ENCODE measurements at places on chromosomes 16 and 17. TPM values are rescaled to one million over a fixed set of nuclear protein-coding genes. Genes with fewer than 3 reads are reported as not detected.

- DNase-seq, result no peak
Observed at GRCh38 chr16:23552161-23552560, 5.0 kb downstream of the EARS2 start.

DNA sequence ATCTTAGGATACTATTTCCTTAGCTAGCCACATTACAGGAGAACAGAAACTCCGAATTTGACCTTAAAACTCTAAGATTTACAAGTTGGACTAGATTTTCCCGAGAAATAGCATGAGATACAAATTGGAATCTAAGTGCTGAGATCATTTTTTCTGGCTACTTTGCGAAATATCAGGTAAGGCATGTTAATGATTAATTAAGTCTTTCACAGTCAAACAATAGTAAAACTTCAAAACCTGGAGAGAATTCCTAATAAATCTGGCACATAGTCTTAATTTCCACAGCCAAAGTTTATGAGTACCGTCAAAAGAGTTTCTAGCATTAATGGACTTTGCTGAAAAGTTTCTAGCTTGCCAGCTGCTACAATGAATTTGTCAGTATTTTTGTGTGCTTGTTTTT, 379.5 kb upstream of the TOM1L1 start:
- DNase-seq, result no peak

DNA sequence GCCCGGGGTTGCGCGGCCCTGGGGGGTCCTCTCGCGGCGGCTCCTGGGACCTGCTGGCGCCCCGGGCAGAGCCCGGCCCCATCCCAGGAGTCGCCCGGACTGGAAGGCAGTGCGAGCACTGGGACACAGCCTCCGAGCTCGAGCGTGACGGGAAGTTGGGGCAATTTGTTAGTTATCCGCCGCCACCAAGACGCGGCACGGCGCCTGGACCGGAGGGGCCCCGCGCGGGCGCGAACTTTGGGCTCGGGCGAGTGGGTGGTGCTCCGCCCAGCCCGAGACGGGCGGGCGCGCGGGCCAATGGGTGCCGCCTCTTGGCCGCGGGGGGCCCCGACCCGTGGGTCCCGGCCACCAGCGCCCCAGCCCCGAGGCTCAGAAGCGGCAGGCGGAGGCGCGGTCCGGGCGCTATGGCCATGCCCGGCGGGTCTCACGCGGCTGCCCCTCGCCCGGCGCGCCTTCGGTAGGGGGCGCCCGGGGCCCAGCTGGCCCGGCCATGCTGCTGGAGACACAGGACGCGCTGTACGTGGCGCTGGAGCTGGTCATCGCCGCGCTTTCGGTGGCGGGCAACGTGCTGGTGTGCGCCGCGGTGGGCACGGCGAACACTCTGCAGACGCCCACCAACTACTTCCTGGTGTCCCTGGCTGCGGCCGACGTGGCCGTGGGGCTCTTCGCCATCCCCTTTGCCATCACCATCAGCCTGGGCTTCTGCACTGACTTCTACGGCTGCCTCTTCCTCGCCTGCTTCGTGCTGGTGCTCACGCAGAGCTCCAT, at the start of gene ADORA2B:
Gene ADORA2B (plus strand): TSS at position 372 of the 768 bp plus-strand sequence. CDS start 119 bp downstream, at position 491.
- DNase-seq, result peak; percentile 28

DNA sequence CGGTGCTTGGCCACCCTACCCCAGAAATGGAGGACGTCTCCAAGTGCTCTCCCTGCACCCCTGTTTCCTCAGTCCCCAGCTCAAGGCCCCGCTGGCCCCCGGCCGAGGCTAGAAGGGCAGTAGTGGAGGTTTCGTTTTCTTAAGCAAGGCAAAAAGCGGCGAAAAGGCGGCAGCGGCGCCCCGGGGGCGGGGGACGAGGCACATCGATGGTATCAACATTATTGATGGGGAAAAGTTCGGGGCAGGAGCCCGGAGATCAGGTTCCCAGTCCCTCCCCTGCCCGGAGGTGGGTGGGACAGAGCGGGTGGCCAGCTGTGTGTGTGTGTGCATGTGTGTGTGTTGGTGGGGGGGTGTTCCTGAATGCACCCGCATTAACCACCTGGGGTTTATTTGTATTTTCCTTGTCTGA, 4.1 kb upstream of the SALL1 start:
- DNase-seq, result no peak

GRCh38 chr17:67165201-67165600, 79.8 kb downstream of the HELZ start:
- DNase-seq, result no peak

DNA sequence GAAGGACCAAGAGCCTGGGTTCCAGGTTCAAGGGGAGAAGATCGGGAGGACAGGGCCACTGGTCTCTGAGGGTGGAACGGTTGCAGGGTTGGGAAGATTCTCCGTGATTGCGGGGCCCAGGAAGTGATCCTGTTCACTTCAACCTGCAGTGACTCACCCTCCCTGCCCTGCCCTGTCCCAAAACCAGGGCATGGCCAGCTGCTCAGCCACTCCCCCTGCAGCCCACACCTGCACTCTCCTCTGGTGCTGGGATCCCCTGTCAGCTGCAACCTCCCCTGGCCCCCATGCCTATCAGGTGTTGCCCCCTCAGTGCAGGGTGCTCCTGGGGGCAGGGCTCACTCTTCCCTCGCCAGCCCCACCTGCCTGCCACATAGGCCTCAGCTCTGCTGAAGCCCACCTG, 1.1 kb downstream of the RUNDC3A start:
- DNase-seq, result no peak

- no peak for DNase-seq
Observed at GRCh38 chr16:67399218-67399733, 6.0 kb upstream of the TPPP3 start.

GRCh38 chr16:48687421-48688038, 77.5 kb upstream of the N4BP1 start:
- peak; percentile 9 for DNase-seq

DNA sequence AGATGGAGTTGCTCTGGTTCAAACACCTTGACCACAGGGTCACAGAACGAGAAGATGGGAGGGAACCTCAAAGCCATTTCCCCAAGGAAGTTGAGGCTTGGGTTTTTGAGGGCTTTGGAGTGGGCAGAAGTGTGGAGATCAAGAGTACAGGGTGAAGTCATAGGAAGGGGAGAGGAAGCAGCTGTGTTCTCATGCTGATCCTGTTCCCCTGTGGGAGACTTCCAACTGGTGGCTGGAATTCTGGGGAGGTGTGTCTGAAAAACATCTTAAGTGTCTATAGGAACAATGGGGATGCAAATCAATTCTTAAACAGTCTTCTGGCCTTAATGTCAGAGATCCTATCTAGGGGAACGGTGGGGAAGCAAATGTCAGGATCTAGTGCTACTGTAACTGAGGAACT, 38.8 kb upstream of the HSBP1 start:
- no peak for DNase-seq

DNA sequence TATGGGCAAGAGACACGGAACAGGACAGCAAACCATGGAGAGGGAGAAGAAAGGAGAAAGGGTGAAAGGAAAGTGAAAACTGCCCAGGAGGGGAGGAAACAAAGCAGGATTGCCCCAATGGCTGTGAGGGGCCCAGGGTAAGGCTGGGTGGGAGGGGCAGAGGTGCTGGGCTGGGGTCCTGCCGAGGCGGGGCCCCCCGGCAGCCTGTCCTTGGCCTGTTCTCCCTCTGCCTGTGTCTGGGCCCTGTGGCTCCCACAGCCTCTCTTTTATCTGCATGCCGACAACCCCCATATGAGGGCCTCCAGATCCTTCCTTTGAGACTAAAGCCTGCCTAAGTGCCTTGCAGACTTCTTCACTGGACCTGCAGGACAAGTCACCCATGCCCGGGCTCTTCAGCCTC, 15.5 kb downstream of the ZNHIT3 start:
- DNase-seq, result no peak

- DNase-seq, result no peak
Observed at GRCh38 chr17:64775701-64776570, 113.8 kb upstream of the SMURF2 start.

GRCh38 chr16:51003850-51004566, 147.1 kb downstream of the SALL1 start:
- DNase-seq, result no peak

DNA sequence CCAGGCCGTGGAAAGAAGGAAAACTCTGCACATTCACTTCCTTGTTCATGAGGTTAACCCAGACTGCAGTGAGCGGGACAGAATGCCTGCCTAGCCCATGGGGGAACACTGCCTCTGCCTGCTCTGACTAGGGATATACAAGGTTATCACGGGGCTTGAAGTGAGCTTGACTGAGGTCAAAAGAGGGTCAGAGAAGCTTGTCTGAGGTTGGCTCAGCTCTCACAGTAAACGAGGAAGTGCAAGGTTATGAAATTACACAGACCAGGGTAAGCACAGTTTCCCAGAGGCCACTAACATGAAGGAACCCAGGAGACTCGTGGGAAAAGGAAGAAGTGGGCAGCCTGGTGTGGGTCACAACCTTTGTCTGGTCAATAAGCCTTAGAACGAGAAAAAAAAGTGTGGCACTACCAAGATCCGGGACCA, 28.7 kb downstream of the HIC1 start:
- DNase-seq, result no peak

GRCh38 chr16:9049241-9049640, 42.2 kb upstream of the HAPSTR1 start:
- no peak for DNase-seq

DNA sequence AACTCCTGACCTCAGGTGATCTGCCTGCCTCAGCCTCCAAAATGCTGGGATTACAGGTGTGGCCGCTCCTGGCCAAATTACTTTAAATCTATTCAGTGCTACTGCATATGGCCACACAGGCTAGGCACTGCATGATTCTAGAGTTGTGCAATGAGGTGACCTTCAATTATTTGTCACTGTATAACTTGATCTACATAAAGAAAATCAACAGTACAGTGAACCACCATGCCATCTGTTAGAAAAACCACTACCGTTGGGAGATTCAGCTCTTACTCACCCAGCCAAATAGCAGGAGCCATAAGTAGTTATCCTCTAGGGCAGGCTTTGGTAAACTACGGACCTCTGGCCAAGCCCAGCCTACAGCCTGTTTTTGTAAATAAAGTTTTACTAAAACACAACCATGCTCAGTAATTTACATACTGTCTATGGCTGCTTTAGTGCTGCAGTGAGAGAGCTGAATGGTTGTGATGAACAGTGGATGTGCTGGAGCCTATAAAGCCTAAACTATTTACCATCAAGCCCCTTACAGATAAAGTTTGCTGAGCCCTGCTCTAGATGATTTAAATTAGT, 40.7 kb upstream of the TANC2 start:
- DNase-seq, result no peak

DNA sequence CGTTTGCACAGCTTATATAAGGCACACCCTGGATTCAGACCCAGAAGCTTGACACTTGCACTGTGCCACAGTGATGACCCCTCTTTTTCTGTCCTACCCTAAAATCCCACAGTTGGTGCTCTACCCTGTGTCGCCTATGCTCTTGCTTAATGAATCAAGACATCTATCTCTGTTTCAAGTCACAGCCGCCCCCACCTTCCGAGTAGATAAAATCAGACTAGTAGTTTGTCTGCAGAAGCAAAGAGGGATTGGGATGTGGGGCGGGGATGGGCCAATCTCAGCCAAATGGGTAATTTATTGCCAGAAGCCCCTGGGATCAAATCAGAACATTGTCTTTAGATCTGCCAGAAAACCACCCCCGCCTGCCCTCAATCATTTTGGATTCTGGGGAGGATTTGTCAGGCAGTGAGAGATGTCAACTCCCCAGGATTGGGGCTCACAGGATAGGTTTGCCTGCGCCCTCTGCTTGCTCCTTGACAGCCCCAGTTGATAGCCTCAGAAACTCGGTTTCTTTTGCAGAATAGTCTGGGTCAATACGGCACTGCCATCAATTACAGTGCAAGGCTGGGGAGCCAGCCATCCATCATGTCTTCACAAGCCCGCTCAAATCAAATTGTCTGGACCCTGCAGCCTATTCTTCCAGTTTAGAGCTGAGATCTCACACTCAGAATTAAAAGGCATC, 520.8 kb downstream of the GRIN2A start:
- no peak for DNase-seq

DNA sequence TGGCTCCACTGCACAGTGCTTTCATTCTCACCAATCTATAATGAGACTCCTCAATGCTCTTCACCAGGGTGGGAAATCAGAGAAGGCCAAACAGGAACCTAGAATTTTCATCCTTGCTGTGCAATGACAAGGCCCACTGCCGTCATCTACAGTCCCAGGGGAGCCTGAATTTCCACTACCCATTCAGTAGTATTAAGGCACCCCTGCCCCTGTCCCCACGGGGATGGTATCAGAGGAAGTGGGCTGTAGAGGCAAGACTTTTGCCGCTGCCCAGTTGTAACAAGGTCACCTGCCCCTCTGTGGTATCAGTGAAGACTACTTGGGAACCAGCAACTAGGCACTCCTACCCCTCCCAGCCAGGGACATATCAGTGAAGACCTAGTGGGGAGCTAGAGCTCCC, 104.5 kb downstream of the C16orf78 start:
- DNase-seq, result no peak

DNA sequence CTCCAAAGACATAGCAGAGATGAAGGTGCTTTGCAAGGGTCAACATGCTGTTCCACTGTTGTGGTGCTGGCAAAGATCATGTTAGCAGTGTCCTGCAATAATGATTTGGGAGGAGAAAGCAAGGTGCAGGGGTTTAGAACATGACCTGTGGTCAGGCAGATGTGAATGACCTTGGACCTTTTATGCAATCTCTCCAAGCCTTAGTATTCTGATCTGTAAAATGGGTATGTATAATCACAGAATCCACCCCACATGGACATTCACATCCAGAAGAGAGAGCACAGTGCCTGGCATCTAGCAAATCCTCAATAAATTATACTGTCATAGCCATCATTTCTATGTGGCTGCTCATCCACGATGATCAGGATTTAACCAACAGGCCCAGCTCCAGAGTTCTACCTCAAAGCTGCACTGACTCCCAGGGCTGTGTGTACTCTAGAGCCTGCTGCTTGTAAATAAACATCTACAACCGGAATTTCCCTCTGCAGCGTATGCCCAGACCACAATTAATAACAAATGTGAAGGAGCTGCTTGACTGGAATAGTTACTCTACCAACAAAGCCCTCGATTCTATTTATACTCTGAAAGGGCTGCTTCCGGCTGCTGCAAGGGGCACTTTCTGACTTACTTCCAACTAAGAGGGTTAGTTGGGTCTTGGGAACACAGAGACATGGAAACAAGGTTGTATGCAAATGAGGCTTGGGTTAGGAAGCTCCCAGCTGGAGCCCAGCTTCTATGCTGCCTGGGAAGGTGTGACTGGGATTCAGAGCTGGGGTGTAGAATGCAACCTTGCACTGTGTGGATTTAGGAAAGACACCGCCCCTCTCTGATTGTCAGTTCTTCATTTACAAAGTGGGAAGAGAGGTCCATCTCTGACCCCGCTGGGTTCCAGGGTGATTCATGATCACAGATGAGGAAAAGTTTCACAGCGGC, 265.2 kb downstream of the XYLT1 start:
- peak; percentile 76 for DNase-seq

OTOA gene
- total RNA-seq, result 0.68 TPM

ZSCAN10 gene
- not detected for total RNA-seq

CDYL2 gene
- 63.7 TPM for total RNA-seq

TPSD1 gene
- total RNA-seq, result 1.9 TPM

TMIGD1 gene
- not detected for total RNA-seq

BHLHA9 gene
- not detected for total RNA-seq

ADCY7 gene
- total RNA-seq, result 2.0 TPM

CACNG5 gene
- not detected for total RNA-seq

APOBR gene
- total RNA-seq, result 3.4 TPM

CCL3 gene
- not detected for total RNA-seq
